Naive thymus-derived CD4-positive, alpha-beta T cell (primary cell): ENCODE measurements at places on chromosomes 2 and 18. TPM values are rescaled to one million over a fixed set of nuclear protein-coding genes. Genes with fewer than 3 reads are reported as not detected.

Gene ADRA2B
- not detected for total RNA-seq

Gene ABCG8
- not detected in 2 replicates for total RNA-seq

Gene ITGB6
- total RNA-seq: not detected

Gene ALLC
- not detected for total RNA-seq

Gene KCNS3
- not detected for total RNA-seq

Gene SULT6B1
- not detected for total RNA-seq

Gene OSBPL1A
- 3.9 TPM for total RNA-seq

Gene RBM43
- total RNA-seq: 19.2 TPM

Gene TOGARAM2
- 1.2 TPM for total RNA-seq

Gene LMAN2L
- 9.2 and 9.4 TPM in 2 replicates for total RNA-seq

Gene LCT
- not detected for total RNA-seq

Gene MBP
- total RNA-seq: 152 TPM

Gene PLGLB2
- 6.5 TPM for total RNA-seq

Gene RESP18
- not detected for total RNA-seq

Gene CRYGD
- total RNA-seq: not detected

- no peak for DNase-seq
These were observed 221.6 kb downstream of the GBX2 start for GRCh38 chr2:235946590-235946989.

GRCh38 chr2:94874277-94874997 is 3.2 kb downstream of the TEKT4 start:
- peak; percentile 53 for DNase-seq

DNA sequence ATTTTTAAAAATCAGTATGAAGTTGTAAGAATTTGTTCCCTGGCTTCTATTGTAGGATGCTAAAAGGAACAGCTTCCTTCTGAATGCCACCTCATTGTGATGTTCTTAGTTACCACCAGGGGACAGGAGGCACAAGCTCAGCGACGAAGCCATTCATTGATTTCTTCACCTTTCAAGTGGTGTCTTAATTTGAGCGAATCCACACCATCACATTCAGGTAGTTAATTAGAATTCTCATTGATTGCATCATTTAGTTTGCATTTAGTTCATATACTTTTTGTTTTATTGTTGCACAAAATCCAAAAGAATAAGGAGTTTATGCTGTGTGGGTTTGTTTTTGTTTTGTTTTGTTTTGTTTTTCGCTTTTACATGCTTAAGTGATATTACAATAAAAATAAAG is 23.1 kb downstream of the CYP27C1 start:
- DNase-seq: no peak

GRCh38 chr18:62524440-62525200 is 1.8 kb downstream of the ZCCHC2 start:
- DNase-seq: peak; percentile 64

- no peak for DNase-seq
These were observed 137.1 kb upstream of the PIEZO2 start for GRCh38 chr18:11286431-11286830.

DNA sequence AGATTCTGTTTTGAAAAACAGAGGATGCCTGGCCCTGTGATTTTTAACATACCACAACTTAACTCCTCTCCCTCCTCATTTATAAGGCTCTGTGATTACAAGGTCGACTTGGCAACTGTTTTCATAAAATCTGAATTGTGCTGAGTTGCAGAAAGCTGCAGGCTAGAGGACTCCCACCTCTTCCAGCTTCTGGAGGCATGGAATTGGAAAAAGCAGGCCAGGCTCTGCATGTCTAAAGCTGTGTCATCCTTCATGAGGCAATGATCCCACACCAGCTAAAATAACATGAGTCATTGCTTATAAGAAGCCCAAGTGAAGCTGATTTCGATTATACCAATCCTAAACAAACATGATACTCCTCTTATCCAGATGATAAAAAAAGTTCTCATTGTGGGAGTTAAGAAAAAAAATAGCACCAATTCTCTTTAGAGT is 11.7 kb downstream of the ARHGAP28 start:
- DNase-seq: no peak

DNA sequence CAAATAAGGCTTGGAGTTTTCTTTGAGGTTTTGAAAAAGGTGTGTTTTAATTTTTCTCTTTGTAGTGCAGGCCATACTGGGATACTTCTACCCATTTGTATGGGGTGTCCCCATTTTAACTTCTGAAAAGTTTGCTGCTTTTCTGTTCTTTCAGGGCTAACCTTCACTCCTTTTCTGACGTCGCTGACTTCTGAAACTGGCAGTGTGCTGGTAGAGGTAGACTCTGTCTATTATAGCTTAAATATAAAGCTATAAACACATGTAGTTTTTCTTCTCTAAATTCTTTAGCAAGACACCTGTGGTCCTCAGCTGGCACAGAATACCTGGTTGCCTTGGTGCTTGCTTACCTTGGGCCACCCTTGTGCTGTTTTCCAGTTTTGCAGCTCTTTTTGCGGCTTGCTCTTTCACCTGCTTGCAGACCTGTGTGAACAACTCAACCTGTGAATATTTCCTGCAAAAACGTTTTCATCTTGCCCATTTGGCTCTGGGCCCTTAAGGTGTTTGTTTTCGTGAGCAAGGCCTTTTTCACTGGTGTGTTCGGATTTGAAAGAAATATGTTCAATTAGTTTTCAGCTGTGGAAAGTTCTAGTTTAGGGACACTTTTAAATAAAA is 42.2 kb downstream of the PHLPP1 start:
- DNase-seq: no peak

DNA sequence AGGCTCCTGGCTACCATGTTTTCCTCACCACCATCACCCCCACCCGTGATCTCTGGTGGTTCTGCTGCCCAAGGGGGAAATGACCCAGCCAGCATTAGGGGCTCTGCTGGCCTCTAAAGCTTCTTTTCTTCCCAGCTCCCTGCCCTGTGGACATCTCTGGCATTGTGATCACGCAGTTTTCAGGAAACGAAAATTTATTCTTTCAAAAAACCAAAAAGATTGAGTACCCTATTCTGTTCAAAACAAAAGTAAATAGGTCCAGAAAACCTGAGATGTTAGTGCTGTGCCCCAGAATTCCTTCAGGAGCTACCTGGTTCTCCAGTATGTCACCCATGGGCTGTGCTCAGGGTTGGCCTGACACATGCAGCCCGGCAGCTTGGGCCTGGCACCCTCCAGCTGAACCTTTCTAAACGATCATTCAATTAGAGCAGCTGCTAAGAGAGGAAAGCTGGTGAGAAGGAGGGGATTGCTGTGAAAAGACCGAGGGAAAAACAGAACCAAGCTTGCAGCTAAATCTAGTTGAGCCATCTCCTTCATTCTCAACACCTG is 157.5 kb downstream of the MGAT5 start:
- DNase-seq: no peak

DNA sequence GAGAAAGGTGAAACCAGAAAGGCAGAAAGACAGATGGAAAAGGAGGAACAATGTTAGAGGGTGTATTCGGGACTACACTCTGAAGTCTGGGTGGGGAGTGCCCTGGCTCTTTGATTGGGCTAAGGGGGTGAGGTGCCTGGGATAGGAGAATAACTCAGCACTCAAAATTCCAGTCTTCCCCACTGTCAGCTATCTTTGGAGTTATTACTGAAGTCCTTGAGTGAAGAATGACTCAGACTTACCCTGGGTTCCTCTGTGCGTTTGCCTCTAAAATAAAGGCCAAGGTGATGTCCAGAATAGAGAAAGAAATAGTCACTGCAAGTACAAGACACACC is 151.8 kb upstream of the SERPINE2 start:
- DNase-seq: no peak

GRCh38 chr2:23430263-23430662 is 45.3 kb downstream of the KLHL29 start:
- no peak for DNase-seq

DNA sequence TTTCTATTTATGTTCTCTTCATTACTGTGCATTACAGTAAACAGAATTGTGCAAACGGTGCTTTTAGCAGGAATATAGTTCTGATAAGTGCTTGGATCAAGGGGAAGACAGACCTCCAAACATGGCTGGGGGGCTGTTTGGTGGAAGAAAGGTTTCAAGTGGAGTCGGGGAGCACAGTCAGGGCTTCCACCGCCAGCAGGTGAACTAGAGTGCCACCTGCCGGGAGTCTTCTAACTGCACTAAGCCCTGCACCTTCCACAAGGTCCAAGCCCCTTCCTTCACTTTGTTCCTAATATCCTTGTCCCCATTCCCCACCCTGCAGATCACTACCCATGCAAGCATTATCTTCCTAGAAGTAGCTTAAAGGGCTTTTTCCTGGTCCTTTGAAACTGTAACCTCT is 11.1 kb downstream of the ONECUT2 start:
- DNase-seq: no peak

- no peak for DNase-seq
These were observed 272.9 kb upstream of the REV1 start for GRCh38 chr2:99762714-99763113.

GRCh38 chr18:33593261-33593660 is 15.2 kb downstream of the ASXL3 start:
- no peak for DNase-seq

GRCh38 chr2:128727914-128728313 is 409.2 kb upstream of the HS6ST1 start:
- DNase-seq: no peak

- no peak for DNase-seq
These were observed 2.2 kb downstream of the LRATD1 start for GRCh38 chr2:14634489-14635390.

DNA sequence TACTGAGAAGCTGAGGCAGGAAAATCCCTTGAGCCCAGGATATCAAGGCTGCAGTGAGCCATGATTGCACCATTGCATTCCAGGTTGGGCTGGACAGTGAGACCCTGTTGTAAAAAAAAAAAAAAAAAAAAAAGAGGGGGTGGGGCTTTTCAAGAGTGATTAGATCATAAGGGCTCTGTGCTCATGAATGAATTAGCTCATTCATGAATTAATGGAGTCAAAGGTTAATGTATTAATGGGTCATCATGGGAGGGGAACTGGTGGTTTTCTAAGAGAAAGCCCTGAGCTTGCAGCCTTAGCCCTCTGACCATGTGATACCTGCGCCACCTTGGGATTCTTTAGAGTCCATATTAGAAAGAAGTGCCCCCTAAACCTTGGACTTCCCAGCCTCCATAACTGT is 4.5 kb downstream of the SLC19A3 start:
- DNase-seq: no peak

- no peak for DNase-seq
These were observed 73.3 kb upstream of the L3MBTL4 start for GRCh38 chr18:6487968-6488367.

GRCh38 chr2:69188182-69188900 is 175.4 kb downstream of the ANTXR1 start:
- DNase-seq: no peak

DNA sequence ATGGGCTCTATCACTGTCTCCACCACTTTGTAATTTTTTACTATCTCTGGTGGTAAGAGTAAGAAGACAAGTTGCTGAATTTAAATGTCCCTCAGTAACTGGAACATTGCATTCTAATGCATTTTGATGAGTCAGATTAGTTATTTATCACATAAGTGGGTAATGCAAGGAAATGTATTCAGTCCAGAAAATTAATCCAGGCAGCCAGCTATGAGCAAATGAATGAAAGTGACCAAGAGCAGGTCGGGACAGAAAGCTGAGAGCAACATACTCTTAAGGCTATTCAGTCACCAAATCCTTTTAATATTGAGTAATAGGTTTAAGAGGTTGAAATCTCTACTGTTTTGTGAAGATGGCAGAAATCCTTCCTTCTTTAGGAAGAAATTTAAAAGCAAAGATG is 265.5 kb upstream of the PARD3B start:
- no peak for DNase-seq
